ENCODE measurements at places on chromosomes 7 and 10.

- DNase-seq: no peak
Observed at GRCh38 chr7:88095-88926, 104.1 kb upstream of the FAM20C start.

GRCh38 chr7:103867874-103868273 is 121.6 kb downstream of the RELN start:
- DNase-seq: no peak

- DNase-seq: no peak
Observed at GRCh38 chr10:5317547-5318107, 47.1 kb upstream of the UCN3 start.

DNA sequence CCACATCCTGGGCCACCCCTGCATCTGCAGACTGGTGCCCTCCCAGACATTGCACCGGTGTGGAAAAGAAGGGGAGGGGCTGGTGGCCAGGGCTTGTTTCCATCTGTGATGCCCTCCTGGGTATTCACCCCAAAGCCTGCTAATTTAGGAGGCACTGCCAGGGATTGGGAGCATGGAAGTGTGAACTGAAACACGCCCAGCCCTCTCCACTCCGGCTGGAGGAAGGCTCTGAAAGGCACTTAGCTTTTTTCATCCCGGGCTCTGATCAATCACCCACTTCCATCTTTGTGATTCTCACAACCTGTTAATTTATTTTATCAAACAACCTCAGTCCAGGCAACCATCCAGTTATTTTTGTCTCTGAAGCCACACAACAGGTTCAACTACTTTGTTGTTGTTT is 20.9 kb upstream of the CPXM2 start:
- DNase-seq: no peak

DNA sequence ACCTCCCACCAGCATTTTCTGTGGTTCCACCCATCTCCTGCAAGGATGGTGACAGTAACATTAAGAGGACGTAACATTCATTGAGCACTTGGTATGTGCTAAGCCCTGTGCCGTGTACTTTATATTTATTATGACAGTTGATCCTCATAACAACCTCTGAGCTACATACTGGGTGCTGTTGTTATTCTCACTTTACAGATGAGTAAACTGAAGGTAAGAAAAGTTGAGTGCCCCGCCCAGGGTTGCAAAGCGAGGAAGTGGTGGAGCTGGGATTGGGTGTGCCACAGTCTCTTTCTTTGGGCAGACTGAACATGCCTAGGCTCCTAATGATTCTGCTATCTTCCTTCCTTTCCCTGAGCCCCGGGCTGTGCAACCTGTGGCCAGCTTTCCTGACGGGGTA is 107.4 kb downstream of the SH3PXD2A start:
- DNase-seq: no peak

GRCh38 chr7:39624442-39624807 is 1.1 kb downstream of the RALA start:
- no peak for DNase-seq

DNA sequence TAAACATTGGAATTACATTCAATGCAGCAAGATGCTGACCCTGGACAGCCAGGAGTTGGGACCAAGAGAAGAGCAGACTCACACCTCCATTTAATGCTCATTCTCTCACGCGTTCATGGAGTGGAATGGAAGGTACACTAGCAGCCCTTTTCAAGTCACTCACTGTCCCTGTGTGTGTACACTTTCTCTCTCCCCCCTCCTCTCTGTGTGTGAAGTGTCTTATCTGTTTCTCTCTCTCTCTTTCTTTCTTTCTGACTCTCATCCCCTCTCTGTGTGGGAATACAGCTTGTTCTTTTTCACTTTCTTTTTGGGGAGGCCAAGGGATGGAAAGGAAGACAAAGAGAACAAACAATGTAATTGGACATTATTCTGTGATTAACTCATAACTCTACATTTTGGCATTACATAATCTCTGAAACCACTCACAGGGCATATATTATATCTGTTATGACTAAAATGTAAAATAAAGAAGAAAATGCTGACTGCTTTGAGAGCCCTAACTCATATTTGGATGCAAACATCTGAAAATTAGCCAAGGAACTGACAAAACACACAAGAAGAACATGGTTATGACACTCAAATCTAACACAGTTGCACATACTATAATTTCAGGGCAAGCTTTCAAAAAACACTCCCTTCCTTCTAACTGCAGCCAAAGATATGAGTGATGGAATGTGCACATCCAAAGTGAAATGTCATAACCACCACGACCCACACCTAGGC is 188.8 kb downstream of the PARD3 start:
- DNase-seq: no peak

GRCh38 chr7:50355817-50356178 is 51.3 kb downstream of the IKZF1 start:
- no peak for DNase-seq

- DNase-seq: no peak
Observed at GRCh38 chr10:132730573-132730953, 55.4 kb downstream of the NKX6-2 start.

GRCh38 chr7:128162666-128163065 is 78.4 kb upstream of the LEP start:
- DNase-seq: no peak

DNA sequence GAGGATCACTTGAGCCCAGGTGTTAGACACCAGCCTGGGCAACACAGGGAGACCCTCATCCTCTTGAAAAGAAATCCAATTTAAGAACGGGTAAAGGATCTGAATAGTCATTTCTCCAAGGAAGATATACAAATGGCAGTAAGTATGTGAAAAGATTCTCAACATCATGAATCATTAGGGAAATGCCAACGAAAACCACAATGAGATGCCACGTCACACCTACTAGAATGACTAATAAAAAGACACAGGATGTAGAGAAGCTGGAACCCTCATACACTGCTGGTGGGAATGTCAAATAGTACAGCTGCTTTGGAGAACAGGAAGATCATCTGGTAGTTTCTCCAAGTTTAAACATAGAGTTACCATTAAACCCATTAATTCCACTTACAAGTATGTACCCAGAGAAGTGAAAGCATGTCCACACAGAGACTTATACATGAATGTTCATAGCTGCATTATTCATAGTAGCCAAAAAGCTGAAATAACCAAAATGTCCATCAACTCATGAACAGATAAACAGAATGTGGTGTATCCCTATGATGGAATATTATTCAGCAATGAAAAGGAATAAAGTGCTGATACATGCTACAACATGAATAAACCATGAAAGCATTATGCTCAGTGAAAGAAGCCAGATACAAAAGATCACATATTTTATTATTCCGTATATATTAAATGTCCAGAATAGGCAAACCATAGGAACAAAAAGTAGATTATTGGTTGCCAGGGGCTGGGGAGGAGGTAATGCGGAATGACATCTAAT is 13.1 kb upstream of the ZMIZ2 start:
- DNase-seq: no peak

- DNase-seq: no peak
Observed at GRCh38 chr10:22379059-22379458, 33.8 kb downstream of the SPAG6 start.

GRCh38 chr10:129933456-129934092 is 30.5 kb downstream of the EBF3 start:
- DNase-seq: peak; percentile 43

DNA sequence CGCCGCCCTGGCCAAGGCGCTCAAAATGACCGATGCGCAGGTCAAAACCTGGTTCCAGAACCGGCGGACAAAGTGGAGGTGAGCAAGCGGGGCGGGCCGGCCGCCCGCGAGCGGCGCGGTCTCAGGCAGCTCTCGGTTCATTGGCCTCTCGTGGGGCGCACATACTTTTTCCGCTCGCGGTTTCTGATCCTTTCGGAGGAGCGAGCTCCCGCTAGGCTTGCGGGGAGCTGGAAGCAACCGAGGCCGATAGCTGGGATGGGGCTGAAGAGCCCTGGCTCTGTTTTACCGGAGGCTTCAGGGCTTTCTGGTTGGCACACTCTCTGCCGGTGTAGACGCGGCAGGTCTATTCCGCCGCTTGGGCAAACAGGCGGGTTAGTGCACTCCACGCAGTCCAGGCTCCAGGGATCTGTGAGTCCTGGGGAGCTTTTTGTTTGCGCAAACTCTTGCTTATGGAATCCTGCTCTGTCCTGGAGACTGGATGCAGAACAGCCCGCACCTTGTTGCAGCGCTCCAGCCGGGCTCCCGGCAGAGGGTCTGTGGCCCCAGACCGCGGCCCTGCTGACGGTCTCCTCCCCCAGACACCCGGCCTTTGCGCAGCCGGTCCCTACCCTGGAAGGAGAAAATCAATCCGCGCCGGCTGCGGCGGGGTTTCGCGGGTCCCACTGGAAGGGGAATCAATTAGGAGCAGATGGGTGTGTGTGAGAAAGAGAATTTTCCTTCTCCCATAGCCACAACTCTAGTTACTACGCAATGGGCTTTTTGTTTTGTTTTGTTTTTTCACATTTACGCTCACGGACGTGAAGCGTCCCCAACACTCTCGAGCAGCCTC is 3.4 kb downstream of the TLX1 start:
- DNase-seq: no peak

DNA sequence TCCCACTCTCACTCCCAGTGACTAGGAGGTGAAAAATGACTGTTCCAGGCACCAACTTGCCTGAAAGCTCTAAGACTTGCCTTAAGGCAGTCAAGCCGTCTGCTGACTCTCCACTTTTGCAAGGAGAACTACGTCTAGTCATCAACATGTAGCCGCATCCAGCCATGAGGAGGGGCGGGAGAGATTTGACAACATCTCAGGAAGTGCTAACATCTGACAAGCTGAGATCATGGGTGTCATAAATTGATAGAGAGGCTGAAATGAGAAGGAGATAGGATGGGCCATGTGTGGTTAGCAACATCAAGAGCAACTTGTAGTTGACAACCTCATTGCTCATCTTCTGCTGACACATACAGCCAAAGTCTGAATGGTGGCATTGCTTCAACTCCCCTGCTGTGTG is 9.0 kb upstream of the TBXAS1 start:
- DNase-seq: no peak

GRCh38 chr7:45104844-45105587 is 6.5 kb downstream of the TBRG4 start:
- DNase-seq: no peak

DNA sequence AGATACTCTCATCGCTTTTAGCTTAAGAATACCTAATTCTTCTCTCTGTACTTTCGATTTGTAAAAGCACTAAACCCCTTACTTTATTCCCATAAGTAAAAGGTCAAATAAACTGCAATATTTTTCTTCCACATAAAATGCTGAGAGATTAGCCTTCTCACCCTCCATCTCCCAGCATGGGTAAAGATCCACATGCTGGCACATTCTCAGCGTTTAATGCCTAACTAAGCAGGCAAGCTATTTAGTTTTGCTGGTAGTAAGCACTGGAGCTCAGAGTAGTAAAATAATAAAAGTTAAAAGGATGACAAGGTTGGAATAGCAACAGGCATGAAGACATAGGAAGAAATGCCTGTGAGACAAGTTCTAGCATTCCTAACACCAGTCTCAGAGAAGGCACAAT is 65.9 kb upstream of the NEBL start:
- no peak for DNase-seq

GRCh38 chr7:77235276-77235675 is 35.7 kb upstream of the FGL2 start:
- no peak for DNase-seq

DNA sequence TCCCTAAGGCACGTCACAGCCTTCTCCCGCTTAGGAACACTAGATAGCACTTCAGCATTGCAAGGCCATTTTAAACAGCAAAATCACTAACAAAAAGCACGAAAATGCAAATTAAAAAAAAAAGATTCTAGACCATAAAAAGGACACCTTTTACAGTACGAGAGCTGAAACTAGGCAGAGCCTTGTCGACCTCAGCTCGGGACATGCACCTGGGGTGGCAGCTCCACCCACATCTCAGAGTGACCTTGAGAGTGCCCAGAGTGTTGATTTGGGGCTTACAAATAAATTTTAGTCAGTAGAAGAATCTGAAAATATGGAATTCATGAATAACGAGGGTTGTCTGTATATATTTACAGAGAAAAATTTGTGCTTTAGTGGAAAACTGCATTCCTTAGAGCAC is 1.1 kb downstream of the MRPS24 start:
- DNase-seq: no peak

DNA sequence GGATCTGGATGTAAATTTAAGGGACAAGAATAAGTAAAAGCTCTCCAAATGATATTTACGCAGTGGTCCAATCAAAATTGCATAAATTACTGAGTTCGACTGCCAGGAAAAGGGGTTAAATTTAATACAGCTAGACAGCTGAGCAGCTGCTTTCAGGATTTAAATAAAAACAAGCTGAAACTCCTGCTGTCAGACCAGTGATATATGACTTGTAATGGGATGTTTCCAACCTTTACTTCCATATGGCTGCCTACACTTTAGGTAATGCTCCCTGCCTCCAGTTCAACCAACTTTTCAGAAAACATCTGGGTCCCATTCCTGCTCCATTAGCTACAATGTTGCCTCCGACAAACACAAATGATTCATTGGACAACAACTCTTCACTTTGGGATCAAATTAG is 326.3 kb upstream of the DGKB start:
- DNase-seq: no peak

DNA sequence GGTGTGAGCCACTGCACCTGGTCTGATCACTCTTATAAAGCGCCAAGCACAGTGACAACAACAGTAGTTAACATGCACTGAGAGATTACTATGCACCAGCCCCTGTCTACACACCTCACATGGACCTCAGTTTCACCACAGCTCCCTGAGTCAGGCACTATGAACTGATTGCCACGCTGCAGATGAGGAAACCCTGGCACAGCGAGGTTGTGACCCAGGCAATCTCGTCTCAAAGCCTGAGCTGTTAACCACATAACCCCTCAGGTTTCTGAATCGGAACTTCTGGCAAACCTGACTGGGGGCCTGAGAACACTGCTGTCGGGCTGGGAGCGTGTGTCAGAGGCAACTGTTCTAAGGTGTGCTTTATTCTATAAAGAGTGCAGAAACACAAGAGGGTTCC is 150.8 kb downstream of the RNF216 start:
- no peak for DNase-seq

DNA sequence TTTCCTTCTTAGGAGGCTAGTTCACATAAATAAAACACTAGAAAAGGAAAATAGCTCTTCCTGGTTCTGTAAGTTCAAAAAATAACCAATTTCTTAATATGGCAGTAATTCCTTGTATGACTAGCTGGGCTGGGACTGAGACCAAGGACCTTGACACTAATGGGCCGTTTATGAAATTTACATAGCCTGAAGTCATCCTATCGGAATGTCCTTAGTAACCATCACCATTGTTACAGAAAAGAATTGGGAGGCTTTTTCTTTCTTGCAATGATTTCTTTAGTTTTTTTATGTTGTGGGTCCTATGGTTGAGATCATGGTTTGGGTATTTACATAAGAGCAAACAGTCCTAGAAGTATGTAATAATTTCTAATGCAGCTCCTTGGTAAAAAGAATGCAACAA is 87.1 kb upstream of the HDAC9 start:
- no peak for DNase-seq

- no peak for DNase-seq
Observed at GRCh38 chr10:31754803-31755624, 173.6 kb downstream of the ARHGAP12 start.

GRCh38 chr10:23742807-23743206 is 303.9 kb downstream of the OTUD1 start:
- no peak for DNase-seq

- DNase-seq: no peak
Observed at GRCh38 chr10:25049966-25050365, 33.6 kb downstream of the THNSL1 start.

- no peak for DNase-seq
Observed at GRCh38 chr7:38806912-38807311, 102.1 kb downstream of the VPS41 start.
